ENCODE measurements at places on chromosomes 6 and 20. TPM values are rescaled to one million over a fixed set of nuclear protein-coding genes. Genes with fewer than 3 reads are reported as not detected.

NOX3 gene
- total RNA-seq = not detected

CLPSL1 gene
- not detected for total RNA-seq

SCUBE3 gene
- total RNA-seq = 1.6 TPM

RUNX2 gene
- 7.0 TPM for total RNA-seq

CST4 gene
- not detected for total RNA-seq

PSORS1C2 gene
- total RNA-seq = not detected

CDKAL1 gene
- total RNA-seq = 14.5 TPM

MYT1 gene
- 0.41 TPM for total RNA-seq

PLA2G7 gene
- 0.41 TPM for total RNA-seq

RBPJL gene
- total RNA-seq = 0.18 TPM

SRMS gene
- total RNA-seq = not detected

- peak overlapping the region; percentile 62 for H3K27ac ChIP-seq
- H3K27me3 ChIP-seq = no peaks in the 10 kb centered on the region
- H3K4me3 ChIP-seq = no peak overlapping the region
- peaks cover 20% of the 10 kb centered on the region for H3K4me1 ChIP-seq
- no peak for DNase-seq
These were observed 9.3 kb upstream of the BCAS1 start for GRCh38 chr20:54079652-54080051.

DNA sequence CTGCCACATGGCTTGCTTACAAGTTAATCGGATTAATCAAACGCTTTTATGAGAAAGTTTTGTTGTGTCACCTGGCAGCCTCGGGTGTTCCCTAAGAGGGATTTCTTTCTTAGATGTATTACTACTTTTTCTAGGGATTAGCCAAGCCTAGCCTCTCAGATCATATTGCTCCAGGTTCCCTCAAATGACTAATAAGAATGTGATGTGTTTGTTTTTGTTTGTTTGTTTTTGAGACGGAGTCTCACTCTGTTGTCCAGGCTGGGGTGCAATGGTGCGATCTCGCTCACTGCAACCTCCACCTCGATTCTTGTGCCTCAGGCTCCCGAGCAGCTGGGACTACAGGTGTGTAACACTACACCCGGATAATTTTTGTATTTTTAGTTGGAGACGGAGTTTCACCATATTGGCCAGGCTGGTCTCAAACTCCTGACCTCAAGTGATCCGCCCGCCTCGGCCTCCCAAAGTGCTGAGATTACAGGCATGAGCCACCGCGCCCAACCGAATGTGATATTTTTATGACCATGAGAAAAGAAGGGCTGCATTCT is 977 bp downstream of the HMGN4 start:
- peaks cover 2% of the 10 kb centered on the region for H3K36me3 ChIP-seq
- no peaks in the 10 kb centered on the region for H3K27me3 ChIP-seq
- H3K4me3 ChIP-seq = peak overlapping the region; percentile 79
- peaks cover 23% of the 10 kb centered on the region for H3K4me1 ChIP-seq

- DNase-seq = no peak
- peaks cover 16% of the 10 kb centered on the region for H3K27me3 ChIP-seq
- H3K36me3 ChIP-seq = no peaks in the 10 kb centered on the region
These were observed 169.8 kb upstream of the PROKR2 start for GRCh38 chr20:5486377-5487054.

DNA sequence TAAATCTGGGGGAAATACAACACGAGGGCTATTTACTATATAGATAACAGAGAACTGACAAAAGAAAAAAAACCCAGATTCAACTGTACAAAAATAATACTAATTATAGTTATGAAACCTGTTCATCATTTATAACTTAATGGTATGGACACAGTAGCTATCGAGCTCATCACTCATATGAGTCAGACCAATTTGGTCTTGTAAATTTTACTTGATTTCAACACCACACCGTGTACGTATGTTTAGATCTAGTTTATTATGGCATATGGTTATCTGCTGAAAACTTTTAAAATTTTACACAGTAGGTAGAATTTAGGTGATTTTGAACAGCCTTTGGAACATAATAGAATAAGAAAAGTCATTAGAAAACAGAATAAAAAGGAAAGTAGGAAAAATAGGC is 5.5 kb downstream of the MYLK4 start:
- H3K27ac ChIP-seq = no peak overlapping the region
- no peaks in the 10 kb centered on the region for H3K36me3 ChIP-seq
- H3K4me3 ChIP-seq = no peak overlapping the region
- no peaks in the 10 kb centered on the region for H3K4me1 ChIP-seq
- DNase-seq = no peak

GRCh38 chr6:96213784-96214183 is 198.0 kb downstream of the FUT9 start:
- H3K27me3 ChIP-seq = no peaks in the 10 kb centered on the region
- no peak for DNase-seq
- H3K27ac ChIP-seq = no peak overlapping the region
- no peak overlapping the region for H3K4me3 ChIP-seq

DNA sequence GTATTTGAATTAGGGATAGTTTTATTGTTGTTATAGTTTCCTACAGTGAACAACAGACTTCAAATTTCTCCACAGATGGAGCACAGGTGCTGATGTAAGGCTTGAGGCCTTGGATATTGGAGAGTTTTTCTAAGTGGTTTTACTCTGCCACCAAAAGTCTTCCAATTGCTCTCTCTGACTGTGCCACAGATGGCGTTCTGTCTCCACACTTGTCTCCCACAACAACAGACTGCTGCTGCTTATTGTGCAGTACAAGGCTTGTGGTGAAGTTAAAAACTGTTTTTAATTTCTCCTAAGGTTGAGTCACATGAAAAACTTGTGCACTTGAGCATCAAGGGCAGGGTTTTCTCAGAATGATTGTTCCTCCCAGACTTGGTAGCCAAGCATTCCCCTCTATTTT is 460.9 kb upstream of the KHDRBS2 start:
- no peak for DNase-seq
- no peak overlapping the region for H3K27ac ChIP-seq
- H3K27me3 ChIP-seq = no peaks in the 10 kb centered on the region
- no peak overlapping the region for H3K4me3 ChIP-seq
- H3K4me1 ChIP-seq = no peaks in the 10 kb centered on the region

DNA sequence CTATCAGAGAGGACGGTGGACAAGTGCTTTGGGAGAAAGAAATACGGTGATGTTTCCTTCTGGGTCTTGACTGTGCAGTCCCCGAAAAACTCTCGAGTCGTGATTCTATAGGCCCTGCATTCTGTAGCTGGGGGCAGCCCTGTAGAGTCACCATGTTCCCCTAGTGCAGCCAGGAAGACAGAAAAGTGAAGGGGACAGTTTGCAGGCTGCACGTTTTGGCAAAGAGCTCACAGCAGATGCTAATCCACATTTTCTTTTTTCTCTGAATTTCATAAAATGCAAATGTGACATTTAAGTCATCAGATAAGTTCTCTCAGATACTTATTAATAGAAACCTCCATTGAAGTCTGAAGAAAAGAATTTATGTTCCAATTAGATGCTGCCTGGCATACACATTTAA is 19.5 kb downstream of the SPATS1 start:
- no peak overlapping the region for H3K27ac ChIP-seq
- H3K4me3 ChIP-seq = no peak overlapping the region
- H3K27me3 ChIP-seq = peaks cover 4% of the 10 kb centered on the region
- H3K4me1 ChIP-seq = no peaks in the 10 kb centered on the region
- no peaks in the 10 kb centered on the region for H3K36me3 ChIP-seq

DNA sequence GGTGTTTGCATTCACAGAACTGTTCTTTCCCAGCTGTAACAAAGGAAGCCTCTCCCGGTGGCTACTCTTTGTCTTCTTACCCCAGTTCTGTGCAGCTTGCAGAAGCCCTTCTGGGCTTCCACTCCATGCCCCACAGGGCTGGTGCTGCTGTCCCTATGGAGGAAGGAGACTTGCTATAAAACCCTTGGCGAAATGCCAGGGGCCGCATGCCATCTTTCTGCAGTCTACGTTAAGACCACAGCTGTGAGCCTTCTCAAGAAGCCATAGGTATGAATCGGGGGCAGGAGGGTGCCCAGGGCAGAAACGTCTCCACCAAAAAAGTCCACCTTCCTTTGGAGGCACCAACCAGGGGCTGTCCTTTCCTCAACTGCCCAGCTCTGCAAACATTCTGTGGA is 60.7 kb downstream of the PRND start:
- no peak overlapping the region for H3K4me3 ChIP-seq
- peaks cover 19% of the 10 kb centered on the region for H3K27me3 ChIP-seq
- H3K36me3 ChIP-seq = no peaks in the 10 kb centered on the region
- DNase-seq = no peak
- H3K4me1 ChIP-seq = no peaks in the 10 kb centered on the region

GRCh38 chr6:5274231-5274630 is 12.9 kb downstream of the FARS2 start:
- no peaks in the 10 kb centered on the region for H3K4me1 ChIP-seq
- H3K27me3 ChIP-seq = no peaks in the 10 kb centered on the region
- H3K4me3 ChIP-seq = no peak overlapping the region
- no peak overlapping the region for H3K27ac ChIP-seq

- no peaks in the 10 kb centered on the region for H3K36me3 ChIP-seq
- no peak for DNase-seq
- no peak overlapping the region for H3K27ac ChIP-seq
- no peaks in the 10 kb centered on the region for H3K27me3 ChIP-seq
- no peaks in the 10 kb centered on the region for H3K4me1 ChIP-seq
These were observed 96.2 kb downstream of the RREB1 start for GRCh38 chr6:7203939-7204338.

DNA sequence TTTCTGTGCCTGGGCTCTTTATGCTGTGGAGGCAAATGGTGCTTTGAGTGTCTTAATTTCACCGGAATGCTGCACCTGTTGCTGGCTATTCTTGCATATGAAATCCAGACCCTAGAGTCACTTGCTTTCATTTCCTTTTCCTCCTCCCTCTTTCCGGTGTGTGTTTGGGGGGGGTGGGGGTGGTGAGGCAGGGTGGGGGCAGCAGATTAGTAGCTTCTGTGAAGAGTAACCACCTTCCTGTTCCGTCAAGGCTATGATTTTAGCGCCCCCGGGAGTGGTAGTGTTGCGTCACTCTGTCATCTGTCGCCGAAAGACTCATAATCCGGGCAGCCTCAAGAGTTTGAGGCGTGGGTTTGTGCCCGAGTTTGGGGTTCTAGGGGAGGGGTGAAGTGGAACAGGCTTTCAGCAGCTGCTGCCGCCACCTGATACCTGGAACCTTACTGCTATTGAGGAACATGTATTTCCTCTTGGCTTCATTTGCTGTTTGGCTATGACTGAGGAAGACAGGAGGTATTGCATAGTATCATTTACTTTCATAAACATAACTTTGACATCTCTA is 49.1 kb downstream of the UTRN start:
- no peak overlapping the region for H3K27ac ChIP-seq
- H3K36me3 ChIP-seq = no peaks in the 10 kb centered on the region
- DNase-seq = no peak
- H3K27me3 ChIP-seq = no peaks in the 10 kb centered on the region
- peaks cover 9% of the 10 kb centered on the region for H3K4me1 ChIP-seq
- no peak overlapping the region for H3K4me3 ChIP-seq

DNA sequence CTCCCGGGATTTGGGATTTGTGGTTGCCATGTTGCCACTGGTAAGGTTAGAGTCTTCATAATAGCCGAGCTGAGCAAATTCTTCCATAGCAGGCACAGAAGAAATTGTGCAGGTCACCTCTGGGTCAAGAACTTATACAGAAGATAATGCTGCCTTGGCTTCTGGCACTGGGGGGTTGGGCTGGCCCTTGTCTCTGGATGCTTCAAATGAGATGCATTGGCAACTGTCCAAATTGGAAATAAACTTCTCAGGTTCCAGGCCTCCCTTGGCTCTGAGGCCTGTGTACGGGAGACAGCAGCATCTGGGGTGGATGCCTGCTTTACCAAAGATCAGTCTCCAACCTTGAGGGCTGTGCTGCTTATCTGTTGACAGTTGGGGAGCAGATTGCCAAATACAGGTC is 26.2 kb downstream of the MYO6 start:
- no peak overlapping the region for H3K27ac ChIP-seq
- no peak for DNase-seq
- H3K36me3 ChIP-seq = no peaks in the 10 kb centered on the region
- H3K27me3 ChIP-seq = no peaks in the 10 kb centered on the region
- H3K4me3 ChIP-seq = no peak overlapping the region

DNA sequence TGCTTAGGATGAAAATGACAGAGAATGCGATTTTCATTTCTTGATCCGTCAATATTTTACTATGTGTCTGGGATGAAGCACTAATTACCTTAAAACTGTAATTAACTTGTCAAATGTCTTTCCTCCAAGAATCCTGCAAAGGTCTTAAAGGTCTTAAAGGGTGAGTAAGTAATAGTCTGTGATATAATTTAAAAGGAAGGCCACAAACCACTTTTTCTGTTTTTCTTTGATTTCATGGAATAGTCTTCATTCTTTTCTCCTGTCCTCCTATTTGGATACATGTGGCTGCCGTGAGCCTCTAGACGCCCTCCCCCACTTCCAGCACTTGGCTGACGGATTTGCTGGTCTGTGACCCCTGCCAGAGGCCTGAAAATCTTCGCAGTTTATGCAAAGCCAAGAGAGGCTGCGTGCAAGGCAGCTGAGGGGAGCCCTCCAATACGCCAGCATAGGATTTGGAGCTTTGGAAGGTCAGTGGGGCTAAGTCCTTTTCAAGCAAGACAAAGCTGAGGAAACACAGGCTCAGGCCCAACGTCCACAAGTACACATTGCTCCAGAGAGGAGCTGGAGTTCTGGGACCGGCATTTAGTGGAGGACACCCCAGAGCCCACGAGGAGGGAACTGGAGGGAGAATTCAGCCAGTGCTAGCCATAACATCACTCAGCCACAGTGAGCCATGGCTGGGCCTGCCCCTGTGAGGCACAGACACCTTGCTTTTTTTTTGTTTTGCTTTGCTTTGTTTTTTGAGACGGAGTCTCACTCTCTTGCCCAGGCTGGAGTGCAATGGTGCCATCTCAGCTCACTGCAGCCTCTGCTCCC is 382.6 kb downstream of the SMOC2 start:
- H3K27me3 ChIP-seq = no peaks in the 10 kb centered on the region
- no peaks in the 10 kb centered on the region for H3K36me3 ChIP-seq
- H3K27ac ChIP-seq = no peak overlapping the region

DNA sequence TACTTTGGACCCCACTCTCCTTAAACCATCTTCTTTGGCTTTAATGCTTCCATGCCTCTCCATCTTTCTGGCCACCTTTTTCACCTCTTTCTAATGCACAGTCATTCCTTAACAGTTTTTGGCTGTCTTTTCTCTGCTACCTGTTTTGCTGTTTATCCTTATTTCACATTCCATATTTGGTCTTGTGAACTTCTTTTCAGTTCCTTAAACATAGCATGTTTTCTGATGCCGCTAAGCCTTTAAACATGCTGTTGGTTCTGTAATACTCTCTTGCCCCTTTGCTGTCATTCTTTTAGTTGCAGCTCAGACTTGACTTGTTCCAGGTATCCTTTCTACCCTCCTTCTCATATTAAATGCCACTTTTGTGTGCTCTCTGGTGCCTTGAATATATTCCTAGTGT is 35.8 kb downstream of the TOP1 start:
- H3K27ac ChIP-seq = no peak overlapping the region
- DNase-seq = no peak
- peaks cover 7% of the 10 kb centered on the region for H3K36me3 ChIP-seq
